SIG-M5 (cell line): ENCODE measurements at places on chromosomes 3 and 15.

DNA sequence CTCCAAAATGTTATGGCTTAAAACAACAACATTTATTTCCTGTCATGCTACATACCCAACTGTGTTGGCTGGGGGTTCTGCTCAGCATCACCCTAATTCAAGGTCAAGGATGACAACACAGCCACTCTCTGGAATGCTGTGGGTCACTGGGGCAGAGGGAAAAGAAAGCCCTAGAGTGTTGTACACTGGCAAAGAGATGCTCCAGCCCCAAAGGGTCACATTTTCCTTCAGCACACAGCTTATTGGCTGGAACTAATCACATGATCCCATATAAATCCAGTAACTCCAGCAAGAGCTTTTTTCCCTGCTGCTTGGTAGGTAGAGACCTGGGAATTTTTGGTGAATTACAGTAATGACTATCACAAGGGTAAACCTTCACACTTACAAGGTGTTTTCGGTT, 1041.4 kb downstream of the NTRK3 start:
- DNase-seq = no peak

- DNase-seq = no peak
Measured at GRCh38 chr3:99626417-99626788, 12.0 kb upstream of the COL8A1 start.

GRCh38 chr3:104961851-104962250, 404.9 kb upstream of the ALCAM start:
- no peak for DNase-seq

GRCh38 chr3:179949869-179950268, 86.9 kb downstream of the PEX5L start:
- DNase-seq = no peak

DNA sequence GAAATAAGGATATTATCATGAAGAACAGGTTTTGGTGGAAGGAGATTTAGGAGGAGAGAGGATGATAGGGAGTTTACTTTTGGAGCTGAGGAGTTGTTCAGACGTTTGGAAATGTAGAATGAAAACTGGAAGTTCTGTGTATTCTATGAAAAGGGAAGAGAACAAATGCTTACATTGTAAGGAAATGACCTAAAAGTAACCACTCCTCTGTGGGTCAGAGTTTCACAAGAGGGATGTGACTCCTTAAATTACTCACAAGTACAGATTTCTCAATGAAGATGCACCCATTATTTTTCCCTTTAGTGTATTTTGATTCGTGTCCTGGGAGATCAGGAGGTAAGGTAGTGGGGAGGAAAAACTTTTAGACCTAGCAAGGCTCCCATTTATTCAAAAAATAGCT, 4.0 kb downstream of the RNF13 start:
- peak; percentile 47 for DNase-seq

- DNase-seq = no peak
Measured at GRCh38 chr3:37174532-37175126, at the start of gene LRRFIP2. Gene LRRFIP2 (minus strand): TSS chr3:37174582. CDS start chr3:37148983, 25,599 bp downstream.

DNA sequence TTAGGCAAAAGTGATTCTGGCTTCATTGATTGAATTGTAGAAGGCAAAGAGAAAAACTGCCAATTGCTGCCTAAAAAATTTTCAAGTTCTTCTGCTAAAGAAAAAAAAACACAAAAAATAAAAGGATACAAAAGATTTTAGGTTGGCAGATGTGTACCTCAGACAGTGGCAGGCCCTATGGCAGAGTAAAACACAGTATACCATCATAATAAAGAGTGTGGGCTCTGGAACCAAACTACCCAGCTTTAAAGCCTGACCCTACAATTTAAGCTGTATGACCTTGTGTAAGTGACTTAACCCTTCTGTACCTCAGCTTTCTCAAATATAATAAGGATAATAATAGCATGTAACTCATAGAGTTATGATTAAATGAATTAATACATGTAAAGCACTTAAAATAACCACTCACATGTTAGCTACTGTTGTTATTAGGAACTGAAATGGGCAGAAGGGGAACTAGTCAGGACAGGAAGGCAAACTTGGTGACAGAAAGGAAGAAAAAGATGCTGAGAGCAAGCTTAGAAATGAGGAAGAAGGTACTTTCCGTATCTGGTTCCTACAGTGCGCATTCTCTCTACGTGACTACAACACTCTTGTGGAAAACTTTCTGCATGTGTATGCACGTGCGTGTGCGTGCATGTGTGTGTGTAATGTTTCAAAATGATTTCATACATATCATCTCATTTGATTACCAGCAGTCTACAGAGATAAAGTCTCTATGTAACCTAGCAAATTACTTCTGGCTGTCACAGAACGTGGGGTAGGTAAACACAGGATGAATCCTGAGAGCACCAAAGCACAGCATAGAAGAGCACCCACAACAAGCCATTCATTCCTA, 13.6 kb upstream of the GATM start:
- DNase-seq = peak; percentile 68

GRCh38 chr3:141204343-141204742, 27.3 kb upstream of the PXYLP1 start:
- DNase-seq = no peak

- DNase-seq = no peak
Measured at GRCh38 chr3:94206291-94206690, 143.4 kb downstream of the NSUN3 start.

DNA sequence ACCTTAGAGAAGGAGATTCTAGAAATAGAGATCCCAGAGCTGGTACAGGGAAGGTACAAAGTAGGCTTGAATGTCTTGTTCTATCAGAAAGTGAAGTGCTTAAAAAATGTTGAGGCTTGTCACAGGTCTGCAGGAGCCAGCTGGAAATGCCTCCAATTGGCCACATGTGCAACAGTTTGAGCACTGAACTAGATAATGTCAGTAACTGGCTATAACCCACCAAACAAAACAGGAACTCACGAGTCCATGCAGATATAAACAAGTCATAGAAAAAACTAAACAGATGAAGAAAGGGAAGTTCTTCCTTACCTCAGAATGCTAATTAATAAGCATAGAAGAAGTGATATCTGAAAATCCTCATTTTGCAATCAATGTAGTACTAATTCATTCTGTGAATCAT, 11.9 kb upstream of the TF start:
- DNase-seq = no peak

DNA sequence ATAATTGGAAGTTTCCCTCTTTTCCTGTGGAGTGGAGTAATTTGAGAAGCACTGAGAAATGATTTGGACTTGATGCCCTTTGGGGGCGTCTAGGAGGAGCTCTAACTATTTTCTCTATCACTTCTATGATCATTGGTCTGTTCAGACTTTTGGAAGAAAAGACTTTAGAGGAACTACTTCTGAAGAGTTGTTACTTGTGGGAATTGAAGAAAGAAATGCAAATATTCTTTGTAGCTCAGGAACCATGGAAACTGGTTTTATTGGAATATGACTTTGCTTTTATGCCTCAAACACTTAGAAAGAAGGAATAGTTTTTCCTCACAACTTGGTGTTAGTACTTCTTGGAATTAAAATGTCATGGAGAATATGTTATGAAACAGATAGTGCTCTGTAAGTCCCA, 122.0 kb upstream of the ALDH1A3 start:
- DNase-seq = no peak

GRCh38 chr3:160225176-160226025, at the start of gene C3orf80:
Gene C3orf80 (plus strand): TSS chr3:160225422. CDS start chr3:160225636, 214 bp downstream.
- DNase-seq = no peak

GRCh38 chr15:60751985-60752952, 273.3 kb upstream of the ICE2 start:
- DNase-seq = no peak

DNA sequence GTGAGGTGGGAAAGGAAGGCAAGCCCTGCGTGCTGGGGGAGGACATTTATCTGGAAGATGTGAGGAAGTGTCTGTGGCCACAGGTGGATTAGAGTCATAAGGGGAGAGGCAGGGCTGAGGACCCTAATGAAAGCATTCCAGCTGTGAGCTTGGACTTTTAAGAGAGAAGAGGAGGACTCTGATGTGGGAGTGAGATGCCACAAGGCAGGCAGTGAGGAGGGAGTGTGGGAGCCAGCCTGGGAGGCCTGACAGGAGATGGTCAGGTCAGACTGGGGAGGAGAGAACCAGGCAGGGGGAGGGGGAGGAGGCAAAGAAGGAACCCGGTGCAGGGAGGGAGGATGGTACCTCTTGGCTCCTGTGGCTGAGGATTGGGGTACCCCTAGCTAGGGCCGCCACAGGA, 21.0 kb downstream of the MAPKAPK3 start:
- no peak for DNase-seq

DNA sequence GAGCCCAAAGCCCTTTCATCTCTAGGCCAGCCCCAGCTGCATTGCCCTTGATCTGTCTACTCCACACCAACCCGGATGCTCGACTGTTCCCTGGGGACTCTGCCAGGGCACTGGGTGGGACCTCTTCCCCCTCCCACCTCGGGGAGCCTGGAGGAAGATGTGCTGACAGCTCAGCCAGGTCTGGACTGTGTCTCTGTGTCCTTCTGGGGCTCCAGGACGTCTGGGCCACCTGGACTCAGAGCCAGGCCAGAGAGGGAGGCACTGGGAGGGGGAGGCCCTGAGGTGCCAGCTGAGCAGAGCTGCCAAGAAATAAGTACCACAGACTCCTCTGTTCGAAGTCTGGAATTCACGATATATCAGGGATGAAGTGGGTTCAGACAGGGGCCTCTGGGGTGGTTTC, 5.8 kb upstream of the HCN4 start:
- no peak for DNase-seq

- DNase-seq = no peak
Measured at GRCh38 chr15:70257573-70258248, 160.0 kb upstream of the TLE3 start.

- no peak for DNase-seq
Measured at GRCh38 chr3:47731061-47731460, 50.6 kb downstream of the SMARCC1 start.

- DNase-seq = no peak
Measured at GRCh38 chr15:99438224-99438585, 127.6 kb upstream of the MEF2A start.
